ENCODE measurements at places on chromosomes 5 and 9.

- DNase-seq = peak; percentile 46
Measured at GRCh38 chr5:142874540-142874939, 104.4 kb downstream of the ARHGAP26 start.

DNA sequence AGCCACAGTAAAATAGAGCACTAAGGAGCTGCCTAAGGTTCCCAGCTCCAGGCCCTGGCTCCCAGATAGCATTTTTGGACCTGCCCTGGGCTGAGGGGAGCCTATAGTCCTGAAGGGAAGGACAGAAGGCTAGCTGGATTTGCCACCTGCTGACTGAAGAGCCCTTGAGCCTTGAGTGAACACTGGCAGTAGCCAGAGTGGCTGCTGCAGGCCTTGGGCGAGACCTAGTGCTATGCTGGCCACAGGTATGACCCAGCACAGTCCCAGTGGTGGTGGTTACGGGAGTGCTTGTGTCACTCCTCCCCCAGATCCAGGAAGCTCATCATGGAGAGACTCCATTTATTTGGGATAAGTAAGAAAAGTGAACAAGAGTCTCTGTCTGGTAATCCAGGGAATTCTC lies 10.3 kb upstream of the STX17 start:
- no peak for DNase-seq

GRCh38 chr5:123916345-123917121 lies 404.6 kb downstream of the CSNK1G3 start:
- DNase-seq = peak; percentile 67

- peak; percentile 90 for DNase-seq
Measured at GRCh38 chr9:3447788-3448187, 78.0 kb downstream of the RFX3 start.

DNA sequence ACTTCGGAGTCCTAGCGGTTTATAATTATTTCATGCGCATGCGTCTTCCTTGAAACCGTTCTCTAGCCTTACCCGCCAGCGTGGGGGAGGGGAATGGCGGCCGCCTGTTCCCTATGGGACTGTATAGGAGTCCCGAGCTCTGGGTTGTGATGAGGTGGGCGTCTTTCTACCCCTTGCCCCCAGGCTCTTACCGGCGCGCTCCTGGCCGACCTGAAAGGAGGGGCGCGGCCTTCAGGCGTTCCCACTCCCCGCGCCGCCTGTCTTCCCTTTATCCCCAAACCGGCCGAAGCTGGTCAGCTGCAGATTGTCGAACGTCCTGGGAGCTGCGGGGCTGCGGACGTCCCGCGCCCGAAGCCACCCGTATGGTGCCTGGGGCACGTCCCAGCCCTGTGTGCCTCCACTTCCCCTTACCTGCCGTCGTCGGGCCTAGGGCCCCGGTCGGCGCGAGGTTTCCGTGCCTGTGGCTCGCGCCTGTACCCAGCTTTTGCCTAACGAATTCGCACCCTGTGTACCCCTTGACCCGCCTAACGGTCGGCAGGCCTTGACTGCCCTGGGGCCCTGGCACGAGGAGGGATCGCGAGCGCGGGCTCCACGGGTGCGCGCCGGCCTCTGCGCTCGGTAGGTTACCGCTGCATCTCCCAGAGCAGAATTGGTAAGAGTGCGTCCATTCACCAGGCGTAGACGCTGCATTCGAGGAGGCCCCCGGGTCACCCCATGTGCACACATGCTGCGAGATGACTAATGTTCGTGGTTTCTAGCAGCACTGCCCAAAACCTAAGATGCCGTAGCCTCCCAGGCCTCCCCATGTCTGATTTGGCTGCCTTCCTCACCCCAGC lies 653 bp upstream of the HNRNPH1 start:
- peak; percentile 59 for DNase-seq

DNA sequence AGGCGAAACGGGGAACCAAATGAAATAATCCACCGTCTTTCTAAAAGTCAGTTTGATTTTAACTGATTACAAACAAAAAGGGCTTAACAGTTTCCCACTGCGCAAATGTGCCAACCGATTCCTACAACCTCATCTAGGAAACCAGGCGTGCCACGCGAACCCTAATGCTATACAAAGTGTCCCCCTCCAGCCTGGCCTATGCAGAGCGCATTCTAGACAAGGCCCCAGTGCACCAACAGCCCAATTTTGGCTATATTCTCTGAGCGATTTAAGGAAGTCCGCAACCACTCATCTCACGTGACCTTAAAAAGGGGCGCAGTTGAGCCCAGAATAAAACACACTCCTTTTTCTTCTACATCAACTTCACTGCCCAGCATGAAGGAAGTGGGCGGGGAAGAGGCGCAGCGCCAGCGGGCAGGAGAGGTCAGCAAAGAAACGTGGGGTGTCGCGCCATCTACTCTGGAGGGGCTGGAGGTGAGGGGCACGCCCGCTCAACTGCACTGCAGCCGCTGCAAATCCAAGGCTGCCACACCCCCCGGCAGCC lies 779 bp downstream of the FAM13B start:
- peak; percentile 42 for DNase-seq

- DNase-seq = no peak
Measured at GRCh38 chr5:24135536-24135935, 509.2 kb downstream of the CDH10 start.

- DNase-seq = no peak
Measured at GRCh38 chr9:97895695-97896332, 26.5 kb downstream of the TRMO start.

DNA sequence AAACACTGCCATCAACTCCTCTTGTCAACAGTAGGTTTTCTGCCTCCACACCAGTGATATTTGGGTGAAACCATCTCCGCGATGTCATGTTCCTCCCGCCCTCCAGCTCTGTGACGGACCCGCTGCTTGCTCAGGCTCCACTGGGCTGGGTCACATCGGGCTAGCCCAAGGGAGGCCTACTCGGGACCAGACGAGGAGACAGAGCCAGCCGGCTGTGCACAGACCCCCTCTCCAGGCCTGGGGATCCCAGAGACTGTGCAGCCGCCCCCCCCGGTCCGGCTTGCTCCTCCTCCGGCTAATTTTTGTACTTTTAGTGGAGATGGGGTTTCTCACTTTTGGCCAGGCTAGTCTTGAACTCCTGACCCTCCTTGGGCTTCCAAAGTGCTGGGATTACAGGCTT lies 202.4 kb upstream of the PRDM9 start:
- no peak for DNase-seq

DNA sequence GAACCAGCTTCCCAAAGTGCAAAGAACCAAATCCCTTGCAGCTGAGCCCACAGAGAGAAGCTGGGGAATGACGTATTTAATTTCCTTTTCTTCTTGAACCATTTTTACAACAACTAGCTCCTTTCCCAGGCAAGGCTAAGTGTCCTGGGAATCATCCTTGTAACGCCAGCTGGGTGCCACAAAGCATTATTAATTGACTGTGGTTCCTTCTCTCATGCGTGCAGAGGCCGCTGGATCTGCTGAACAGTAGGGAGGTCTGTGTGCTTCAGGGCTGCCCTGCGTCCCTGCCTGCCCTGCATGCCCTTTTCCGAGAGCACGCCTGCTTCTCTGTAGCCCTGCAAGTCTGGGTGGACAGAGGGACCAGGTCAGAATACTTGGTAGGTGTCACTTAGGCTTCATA lies 124.1 kb upstream of the OTULINL start:
- peak; percentile 88 for DNase-seq

- no peak for DNase-seq
Measured at GRCh38 chr5:55498457-55498856, 36.3 kb downstream of the PLPP1 start.

DNA sequence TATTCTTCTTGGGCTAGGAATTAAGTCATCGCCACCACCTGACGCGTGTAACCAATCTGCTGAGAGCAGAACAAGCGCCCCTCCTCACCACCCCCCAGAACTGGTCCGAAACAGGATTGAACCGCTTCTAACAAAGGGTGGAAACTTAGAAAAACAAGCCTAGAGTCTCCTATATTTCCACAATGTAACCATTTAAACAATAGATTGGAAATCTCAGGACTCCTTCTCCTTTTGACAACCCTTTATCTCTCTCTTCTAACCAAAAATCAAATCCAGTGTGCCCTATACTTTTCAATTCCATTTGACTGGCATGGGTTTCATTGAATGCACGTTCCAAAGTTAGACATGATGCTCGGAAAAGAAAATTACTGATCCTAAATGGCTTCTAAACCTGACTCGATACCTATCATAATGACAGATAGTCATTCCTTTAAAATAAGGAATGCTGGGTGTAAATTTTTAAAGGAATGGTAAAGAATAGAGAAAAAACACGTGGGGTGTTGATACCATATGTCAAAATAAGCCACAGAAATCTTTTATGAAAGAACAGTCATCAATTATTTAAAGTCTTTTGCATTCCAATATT lies 1.2 kb downstream of the ARRDC3 start:
- DNase-seq = peak; percentile 67

GRCh38 chr5:3607541-3608181 lies 12.0 kb downstream of the IRX1 start:
- no peak for DNase-seq

- no peak for DNase-seq
Measured at GRCh38 chr5:368183-369084, 46.9 kb downstream of the AHRR start.

- DNase-seq = no peak
Measured at GRCh38 chr5:139758510-139759075, 37.0 kb upstream of the PSD2 start.

DNA sequence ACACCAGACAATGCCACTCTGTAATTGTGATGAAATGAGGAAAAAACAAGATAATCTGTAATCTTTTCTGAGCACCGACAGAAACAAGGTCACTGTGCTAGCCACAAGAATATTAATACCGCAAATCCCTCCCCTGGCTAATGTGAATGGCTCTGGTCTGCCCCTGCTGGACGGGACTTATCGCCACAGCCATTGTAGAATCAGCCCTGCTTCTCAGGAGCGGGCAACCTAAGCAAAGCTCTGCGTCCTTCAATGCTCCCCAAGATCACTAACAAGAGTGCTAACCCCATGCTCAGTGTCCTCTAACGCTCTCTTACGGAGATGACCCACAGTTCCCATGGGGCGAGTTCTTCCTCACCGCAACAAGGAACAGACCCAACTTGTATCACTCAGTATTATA lies 42.7 kb downstream of the OR2V1 start:
- no peak for DNase-seq

GRCh38 chr5:93915142-93915553 lies 173.7 kb upstream of the POU5F2 start:
- DNase-seq = no peak

DNA sequence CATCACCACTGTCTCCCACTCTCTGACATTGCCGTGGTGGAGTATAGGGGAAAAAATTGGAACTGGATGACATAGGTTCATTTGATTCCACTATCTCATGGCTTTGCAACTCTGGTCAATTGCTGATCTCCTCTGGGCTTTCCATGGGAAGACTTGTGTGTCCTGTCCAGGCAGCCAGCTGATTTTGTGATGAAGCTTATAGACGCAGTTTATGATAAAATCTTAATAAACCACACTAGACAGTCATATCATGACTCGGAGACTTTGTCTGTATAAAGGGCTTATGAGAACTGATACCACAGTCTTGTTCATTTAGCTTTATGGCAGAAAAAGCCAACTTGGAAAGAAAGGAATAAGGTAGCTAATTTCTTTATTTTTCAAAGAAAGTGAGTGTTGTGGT lies 296.5 kb downstream of the MAST4 start:
- DNase-seq = no peak

DNA sequence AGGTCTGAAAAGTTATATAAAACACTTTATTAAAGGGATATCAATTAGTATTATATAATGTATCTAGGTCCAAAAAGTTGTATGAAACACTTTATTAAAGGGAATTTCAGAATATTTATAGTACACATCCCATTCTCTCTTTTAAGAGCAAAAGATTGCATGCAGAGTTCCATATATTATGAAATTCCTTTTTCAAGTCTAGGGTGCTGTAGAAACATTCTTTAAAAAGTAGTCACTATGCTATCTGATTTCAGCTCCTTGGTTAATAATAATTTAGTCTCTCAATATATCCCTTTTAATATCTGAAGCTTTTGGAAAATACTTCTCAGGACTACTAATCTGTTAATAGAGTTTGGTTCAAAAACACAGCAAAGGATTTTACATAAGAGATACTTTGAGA lies 1496.1 kb upstream of the C9orf72 start:
- DNase-seq = no peak

DNA sequence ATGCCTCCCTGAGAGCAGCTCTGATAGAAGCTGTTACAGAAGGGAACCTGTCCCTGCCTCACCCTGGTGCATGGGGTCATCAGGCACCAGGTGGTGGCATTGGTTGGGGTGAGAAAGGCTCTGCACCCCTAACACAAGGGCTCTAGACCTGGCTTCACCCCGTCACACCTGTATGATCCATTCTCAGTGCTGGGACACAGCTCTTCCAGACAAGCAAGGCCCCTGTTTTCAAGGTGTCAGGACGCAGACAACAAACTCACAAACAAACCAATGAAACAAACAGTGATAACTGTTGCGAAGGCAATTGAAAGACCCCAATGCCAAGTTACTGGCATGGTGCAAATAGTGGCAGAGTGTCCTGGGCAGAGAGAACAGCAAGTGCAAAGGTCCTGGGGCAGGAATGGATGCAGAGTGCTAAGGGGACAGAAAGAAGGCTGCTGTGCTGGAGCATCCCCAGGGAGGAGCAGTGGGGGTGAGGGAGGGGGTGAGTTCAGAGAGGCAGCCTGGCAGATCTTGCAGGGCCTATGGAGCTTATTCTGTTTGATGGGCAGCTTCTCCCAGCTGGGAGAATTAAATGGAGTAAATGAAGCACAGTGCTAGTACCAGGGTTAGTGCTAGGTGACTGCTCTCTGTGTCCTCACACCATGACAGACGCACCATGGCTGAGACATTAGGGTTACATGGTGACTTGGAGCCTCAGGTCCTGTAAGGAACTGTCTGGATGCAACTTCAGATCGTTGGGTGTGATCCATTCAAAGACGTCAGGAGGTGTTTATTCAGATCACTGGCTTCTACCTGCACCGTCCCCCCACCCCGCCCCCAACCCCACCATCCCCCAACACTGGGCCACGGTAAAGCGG lies 67.9 kb upstream of the UNC5A start:
- DNase-seq = no peak

DNA sequence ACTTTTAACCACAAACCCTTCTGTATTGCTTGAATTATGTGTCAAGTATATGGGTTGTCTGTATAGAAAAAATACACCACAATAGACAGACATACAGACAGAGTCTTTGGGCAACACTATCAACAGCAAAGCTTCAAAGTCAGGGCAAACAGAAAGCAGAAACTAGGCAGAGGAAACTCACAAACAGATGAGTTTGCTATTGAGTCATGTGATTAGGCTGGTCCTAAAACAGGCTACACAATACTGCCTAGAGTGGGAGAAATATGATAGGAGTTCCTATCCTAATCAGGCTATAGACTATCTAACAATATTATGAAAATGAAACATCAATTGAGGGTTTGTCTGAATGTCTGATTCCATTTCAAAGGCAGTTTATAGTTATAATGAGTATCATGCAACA lies 156.4 kb downstream of the EDIL3 start:
- no peak for DNase-seq

- DNase-seq = no peak
Measured at GRCh38 chr5:67880876-67881275, 334.7 kb upstream of the PIK3R1 start.

Data from DMS79 treated with DMSO at 0.1 percent for 48 hours (cell line).